ENCODE measurements at places on chromosomes 16 and 17.

DNA sequence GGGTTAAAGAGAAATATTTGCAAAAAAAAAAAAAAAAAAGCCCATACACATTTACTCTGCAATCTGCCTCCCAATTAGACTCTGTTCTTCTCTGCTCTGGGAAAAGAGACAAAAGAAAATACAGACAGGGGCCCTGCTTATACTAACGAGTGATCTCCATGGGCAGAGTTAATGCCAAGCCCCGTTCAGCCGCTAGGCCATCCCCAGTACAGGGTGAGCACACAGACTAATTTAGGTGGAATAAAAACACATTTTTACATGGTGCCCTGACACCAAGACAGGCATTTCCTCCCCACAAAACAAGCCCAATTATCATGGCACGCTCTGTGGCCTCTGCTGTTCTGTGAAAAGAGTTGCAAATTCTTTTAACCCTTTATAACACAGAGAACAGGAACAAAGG lies 356.3 kb upstream of the C16orf82 start:
- no peak for DNase-seq

- DNase-seq = no peak
Measured at GRCh38 chr17:1936766-1937165, 88.4 kb downstream of the RTN4RL1 start.

GRCh38 chr17:77914385-77915254 lies 43.9 kb upstream of the TNRC6C start:
- DNase-seq = no peak

GRCh38 chr17:65102788-65103187 lies 34.4 kb upstream of the RGS9 start:
- DNase-seq = peak; percentile 22

- no peak for DNase-seq
Measured at GRCh38 chr17:37025847-37026530, 77.2 kb downstream of the AATF start.

DNA sequence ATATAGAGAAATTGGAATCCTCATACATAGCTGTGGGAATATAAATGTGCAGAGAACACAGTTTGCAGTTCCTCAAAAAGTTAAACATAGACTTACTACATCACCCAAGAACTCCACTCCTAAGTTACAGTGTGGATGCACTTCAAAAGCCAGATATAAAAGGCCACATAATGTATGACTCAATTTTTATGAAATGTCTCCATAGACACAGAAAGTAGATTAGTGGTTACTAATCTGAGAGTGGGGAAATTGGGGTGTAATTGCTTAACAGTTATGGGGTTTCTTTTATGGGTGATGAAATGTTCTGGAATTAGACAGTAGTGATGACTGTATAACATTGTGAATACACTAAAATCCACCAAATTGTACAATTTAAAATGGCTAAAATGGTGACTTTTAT lies 60.9 kb downstream of the CACNG1 start:
- peak; percentile 94 for DNase-seq

GRCh38 chr17:54408731-54409130 lies 491.9 kb upstream of the TOM1L1 start:
- no peak for DNase-seq

GRCh38 chr17:73133911-73134649 lies 30.7 kb upstream of the SSTR2 start:
- DNase-seq = no peak

DNA sequence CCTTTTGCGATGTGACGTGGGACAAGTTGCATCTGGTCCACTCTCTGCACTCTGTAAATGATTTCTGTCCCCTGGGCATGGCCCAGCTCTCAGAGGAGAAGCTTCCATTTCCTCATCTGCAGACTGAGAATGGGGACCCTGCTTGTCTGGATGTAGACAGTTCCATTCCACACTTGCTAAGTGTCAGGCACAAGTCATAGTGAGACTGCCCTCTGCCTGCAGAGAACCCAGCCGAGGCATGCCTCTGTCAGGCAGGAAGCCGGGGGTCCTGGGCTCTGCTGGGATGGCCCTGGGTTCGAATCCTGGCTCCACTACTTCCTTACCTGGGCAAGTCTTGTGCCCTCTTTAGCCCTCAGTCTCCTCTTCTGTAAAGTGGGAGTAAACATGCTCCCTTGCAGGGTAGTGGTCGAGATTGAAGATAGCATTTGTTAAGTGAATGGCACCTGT lies 4.1 kb downstream of the MAP2K3 start:
- no peak for DNase-seq

DNA sequence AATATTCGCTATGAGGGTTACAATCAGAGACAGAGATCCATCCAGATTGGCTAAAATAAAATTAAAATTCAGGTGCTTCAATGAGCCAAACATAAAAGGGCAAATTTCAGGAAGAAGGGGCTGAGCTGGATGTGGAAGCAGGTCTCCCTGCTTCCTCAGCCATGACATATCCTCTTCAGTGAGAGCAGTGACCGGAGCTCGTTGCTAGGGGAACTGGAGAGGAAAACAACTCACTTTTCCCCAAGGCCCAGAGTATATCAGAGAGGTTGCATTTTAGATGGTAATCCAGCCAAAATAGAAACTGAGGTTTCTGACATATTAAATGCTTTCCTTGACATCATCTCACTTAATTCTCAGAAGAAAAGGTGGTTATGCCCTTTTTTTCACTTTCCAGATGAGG lies 503.5 kb downstream of the HS3ST4 start:
- no peak for DNase-seq

- DNase-seq = no peak
Measured at GRCh38 chr16:8866118-8866883, 2.5 kb downstream of the CARHSP1 start.

- no peak for DNase-seq
Measured at GRCh38 chr16:55391760-55392375, 67.9 kb downstream of the IRX6 start.

DNA sequence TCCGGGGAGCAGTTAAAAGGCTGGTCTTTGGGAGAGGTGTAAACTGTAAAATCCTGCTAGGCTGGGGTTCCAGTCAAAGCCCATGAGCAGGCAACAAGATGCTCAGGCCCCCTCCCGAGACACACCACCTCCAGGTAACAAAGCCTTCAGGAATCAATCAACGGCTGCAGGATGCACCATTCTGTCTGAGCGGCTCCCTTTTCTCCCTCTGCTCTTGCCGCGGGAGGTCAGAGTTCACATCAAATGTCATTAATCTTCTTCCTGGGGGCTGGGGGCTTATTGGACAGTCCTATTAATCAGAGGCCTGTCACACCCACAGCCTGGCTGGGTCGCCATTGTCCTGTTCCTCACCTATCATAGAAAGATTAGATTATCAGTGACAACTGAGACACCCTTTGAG lies 11.9 kb upstream of the CCDC182 start:
- DNase-seq = no peak

GRCh38 chr16:12096157-12096777 lies 119.7 kb downstream of the SNX29 start:
- no peak for DNase-seq

DNA sequence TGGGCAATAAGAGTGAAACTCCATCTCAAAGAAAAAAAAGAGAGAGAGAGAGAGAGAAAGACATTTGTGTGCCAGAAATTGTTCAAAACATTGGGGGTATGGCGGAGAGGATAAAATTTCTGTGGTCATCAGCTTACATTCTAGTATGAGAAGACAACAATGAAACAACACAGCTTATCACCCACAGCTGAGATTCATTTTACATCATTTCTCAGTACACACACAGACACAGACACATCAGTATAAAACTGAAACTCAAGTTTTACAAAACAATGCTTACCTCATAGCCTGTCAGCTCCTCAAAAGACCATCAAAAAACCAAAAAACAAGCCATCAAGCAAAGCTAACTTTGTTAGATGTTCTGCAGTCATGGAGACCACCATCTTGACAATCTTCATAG lies 31.4 kb upstream of the CNEP1R1 start:
- DNase-seq = no peak

DNA sequence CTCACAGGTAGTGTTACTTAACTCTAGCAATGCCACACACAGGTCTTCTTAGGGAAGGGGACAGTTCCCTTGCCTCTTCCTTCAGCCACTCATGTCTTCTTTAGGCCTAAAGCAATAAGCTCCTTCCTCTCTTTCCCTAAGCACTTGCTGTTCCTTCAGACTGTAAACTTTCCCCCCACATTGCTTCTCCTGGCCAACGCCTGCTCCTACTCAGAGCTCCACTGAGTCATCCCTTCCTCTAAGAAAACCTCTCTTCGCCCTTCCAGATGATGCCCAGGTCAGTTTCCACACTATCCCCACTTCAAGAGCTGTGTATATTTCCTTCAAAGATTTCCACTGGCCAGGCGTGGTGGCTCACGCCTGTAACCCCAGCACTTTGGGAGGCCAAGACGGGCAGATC lies 12.5 kb upstream of the EPOP start:
- DNase-seq = peak; percentile 80

- no peak for DNase-seq
Measured at GRCh38 chr16:73171380-73171779, 123.5 kb upstream of the ZFHX3 start.

- DNase-seq = no peak
Measured at GRCh38 chr17:63910096-63910495, 962 bp downstream of the CSHL1 start.

GRCh38 chr17:21252289-21252795 lies 868 bp downstream of the NATD1 start:
- no peak for DNase-seq

GRCh38 chr17:4843321-4844000 lies 10.3 kb downstream of the MINK1 start:
- DNase-seq = no peak

- no peak for DNase-seq
Measured at GRCh38 chr17:42389899-42390298, 1.7 kb upstream of the STAT3 start.

- DNase-seq = no peak
Measured at GRCh38 chr16:89191033-89191900, 9.1 kb downstream of the SLC22A31 start.

All from iris pigment epithelial cell (primary cell).